RWPE1 (cell line): ENCODE measurements at places on chromosomes 12 and 14.

DNA sequence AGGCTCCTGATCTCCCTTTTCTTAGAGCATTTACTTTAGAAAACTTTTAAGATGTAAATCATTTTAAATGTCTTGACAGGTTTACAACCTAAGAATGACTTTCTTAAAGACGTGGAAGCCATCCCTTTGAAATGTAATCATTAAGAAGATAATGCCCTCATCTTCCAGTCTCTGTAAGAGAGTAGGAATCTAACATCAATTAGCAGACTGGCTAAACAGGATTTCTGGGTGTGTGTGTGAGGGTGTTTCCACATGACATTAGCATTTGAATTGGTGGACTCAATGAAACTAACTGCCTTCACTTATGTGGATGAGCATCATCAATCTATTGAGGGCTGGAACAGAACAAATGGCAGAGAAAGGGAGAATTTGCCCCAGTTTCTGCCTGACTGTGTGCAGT lies 329.5 kb downstream of the RPL10L start:
- DNase-seq = no peak

- DNase-seq = no peak
Measured at GRCh38 chr12:119328111-119328510, 6.4 kb upstream of the CCDC60 start.

- DNase-seq = no peak
Measured at GRCh38 chr12:31249356-31249755, 76.6 kb downstream of the SINHCAF start.

DNA sequence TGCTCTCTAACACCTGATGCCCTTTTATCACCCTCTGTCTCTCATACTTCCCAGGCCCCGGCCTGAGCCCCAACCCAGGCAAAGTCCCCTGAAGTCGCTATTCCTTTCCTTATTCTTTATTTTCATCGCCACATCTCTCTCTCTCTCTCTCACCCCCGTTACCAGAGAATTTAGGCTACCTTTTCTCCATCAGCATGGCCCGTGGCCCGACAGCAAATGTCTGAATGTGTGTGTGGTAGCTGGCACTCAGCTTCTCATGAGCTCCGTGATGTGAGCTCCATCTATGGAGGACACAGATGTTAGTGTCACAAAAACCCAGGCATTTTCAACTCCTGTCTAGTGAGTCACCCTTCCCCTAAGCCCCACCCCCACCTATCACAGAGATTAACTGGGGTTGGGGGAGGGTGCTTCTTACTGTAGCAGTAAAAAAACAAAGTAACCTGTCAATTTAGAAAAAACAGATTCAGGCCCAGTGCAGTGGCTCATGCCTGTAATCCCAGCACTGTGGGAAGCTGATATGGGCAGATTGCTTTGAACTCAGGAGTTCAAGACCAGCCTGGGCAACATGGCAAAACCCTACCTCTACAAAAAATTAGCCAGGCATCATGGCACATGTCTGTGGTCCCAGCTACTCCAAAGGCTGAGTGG lies 53.8 kb downstream of the VCPKMT start:
- peak; percentile 76 for DNase-seq

DNA sequence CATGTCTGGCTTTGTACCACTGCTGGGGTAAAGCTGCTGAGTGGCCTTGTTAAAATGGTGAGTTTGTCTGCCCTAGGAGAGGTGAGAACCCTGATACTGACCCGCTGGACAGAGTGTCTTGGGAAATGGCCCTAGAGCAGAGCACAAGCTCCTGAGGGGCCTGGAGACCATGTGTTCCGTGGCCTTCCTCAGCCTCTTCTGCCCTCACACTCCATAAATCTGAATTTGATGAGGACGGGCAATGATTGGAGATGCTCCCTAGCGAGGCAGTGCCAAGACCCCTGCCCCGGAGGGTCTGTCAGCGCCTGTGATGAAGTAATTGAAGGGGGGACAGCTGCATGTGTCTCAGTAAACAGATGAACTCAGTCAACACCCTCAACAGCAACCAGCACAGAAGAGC lies 54.1 kb downstream of the KCNA5 start:
- no peak for DNase-seq

DNA sequence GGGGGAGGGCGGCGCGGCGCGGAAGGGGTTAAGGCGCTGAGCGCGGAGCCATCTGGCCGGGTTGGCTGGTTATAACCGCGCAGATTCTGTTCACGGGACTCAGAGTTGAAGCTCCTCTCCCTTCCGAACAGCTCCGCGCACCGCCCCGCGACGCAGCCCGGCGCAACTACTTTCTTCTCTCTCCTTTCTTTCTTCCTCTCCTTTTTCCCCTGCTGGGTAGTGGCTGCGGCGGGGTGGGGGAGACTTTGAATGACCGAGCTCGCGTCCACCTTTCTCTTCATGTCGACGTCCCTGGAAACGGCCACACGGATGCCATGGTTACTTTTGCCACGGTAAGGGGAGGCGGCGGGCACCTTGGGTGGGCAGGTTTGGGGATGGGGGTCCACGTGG lies at the start of gene NTF3:
Gene NTF3 (plus strand): TSS at position 98 of the 390 bp plus-strand sequence. CDS start 217 bp downstream, at position 315.
- no peak for DNase-seq

DNA sequence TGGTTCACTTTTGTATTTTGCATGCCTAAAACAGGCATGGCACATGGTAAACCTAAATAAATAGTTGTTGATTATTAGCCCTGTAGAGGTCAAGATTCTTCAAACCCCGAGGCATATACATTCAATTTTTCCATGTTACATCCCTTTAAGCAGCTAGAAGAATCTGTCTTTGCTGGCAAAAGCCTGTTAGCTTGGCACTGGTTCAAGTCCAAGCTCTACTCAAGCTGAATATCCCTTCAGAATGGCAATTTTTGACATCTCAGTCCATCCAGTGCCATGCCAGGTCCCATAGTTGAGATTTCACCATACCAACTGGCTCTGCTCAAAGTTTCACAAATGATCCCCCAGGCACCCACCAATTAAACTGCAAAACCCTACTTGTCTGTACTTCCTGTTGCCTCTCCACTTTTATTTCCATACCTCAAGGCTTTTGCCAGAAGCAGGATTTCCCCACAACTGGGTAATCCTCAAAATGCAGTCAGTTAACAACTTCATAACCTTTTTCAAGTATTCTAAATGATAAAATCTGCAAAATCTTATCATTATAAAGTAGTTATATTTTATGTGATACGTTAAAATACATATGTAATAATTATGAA lies 9.0 kb upstream of the DCN start:
- DNase-seq = no peak

- DNase-seq = no peak
Measured at GRCh38 chr12:77754086-77754485, 76.6 kb upstream of the NAV3 start.

DNA sequence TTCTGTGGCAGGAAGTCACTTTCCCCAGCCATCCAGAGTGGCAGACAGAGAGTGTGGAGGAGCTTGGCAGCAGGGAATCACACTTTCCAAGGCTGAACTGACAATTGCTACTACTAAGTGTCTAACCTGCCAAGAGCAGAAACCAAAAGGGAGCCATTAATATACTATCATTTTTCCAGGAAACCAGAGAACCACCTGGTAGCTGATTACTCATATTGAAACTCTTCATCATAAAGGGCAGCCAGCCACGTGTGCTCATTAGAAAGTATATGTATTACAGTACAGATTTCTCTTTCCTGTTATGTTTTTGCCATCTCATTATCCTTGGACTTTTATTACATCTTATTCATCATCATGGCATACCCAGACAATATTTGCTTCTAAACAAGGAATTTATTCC lies 374.9 kb downstream of the GXYLT1 start:
- DNase-seq = no peak

GRCh38 chr14:57227083-57227482 lies 41.6 kb downstream of the EXOC5 start:
- no peak for DNase-seq

DNA sequence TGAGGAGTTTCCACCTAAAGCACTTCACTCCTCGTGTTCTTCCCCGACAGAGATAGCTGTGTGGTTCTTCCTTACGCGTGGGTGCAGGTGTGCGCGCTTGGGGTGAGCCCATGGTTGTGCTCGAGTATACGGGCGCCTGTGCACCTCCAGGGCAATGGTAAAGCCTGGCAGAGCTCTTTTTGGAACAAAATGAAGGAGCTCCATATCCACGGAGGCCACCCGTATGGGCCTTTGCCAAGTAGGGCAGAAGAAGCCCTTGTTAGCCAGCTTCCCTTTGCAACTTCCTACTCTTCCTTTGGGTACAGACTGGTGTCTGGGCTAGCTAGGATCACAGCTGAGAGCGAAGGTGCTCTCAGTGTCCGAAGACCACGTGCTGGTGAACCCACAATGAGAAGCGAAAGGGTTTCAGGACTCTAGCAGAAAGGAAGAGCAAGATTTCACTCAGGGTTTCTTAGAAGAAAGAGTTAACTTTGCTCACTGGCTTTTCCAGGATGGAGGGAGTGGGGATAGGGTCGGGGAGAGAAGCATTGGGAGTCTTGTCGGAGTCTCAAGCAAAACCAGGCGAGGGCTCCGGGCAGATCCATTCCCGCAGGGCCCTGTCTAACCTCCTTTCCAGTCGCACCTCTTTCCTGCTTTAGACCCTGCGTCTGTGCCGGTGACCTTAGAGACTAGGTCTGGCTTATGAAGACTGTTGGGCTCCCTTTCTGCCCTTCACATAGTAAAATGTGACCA lies 960 bp upstream of the LRFN5 start:
- DNase-seq = no peak

DNA sequence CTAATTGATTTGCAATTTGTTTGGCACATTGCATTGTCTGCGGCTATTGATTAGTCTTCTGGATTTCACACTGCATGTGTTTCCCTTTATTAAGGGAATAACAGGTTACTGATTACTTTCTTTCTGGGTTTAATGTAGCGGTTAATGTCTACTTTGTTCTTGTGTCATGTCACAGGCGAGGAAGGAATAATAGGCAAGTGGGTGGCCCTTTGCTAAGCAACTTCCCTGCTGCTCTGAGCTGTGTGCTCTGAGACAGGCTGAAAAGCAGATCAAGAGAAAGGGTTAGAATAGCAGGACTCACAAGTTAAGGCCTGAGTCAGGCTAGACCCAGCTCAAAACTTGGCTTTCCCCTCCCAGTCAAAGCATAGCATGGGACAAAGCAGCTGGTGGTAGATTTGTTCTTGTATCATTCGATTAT lies 77.2 kb downstream of the NKX2-1 start:
- DNase-seq = no peak
